ENCODE measurements at places on chromosomes 12 and 14.

- DNase-seq = peak; percentile 74
Observed at GRCh38 chr14:24398653-24399446, at the start of gene NYNRIN. Gene NYNRIN, plus strand, starts transcription at chr14:24399003. Its CDS starts 244 bp downstream, at chr14:24399247.

- no peak for DNase-seq
Observed at GRCh38 chr14:65238456-65238855, 136.1 kb upstream of the MAX start.

DNA sequence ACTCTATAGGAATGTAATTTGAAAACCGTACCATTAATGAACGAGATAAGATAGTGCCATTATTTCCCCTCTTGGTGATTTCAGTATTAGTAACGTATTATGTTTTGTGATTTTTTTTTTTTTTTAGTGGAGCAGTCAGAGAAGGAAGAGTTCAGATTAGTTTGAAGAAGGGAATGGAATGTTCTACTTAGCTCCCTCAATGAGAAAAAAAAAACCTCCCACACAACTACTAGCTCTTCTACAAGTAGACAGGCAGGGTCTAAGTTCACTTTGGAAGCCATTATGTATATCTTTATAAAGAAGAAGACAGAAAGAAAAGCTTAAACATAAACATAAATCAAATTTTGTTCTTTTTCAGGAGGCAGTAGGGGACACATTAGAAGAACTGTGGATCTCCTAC, 27.3 kb downstream of the PNMA1 start:
- no peak for DNase-seq

- DNase-seq = no peak
Observed at GRCh38 chr12:2194060-2194459, 141.3 kb downstream of the CACNA1C start.

- no peak for DNase-seq
Observed at GRCh38 chr12:63382930-63383329, 231.9 kb upstream of the AVPR1A start.

- DNase-seq = no peak
Observed at GRCh38 chr14:102854091-102854703, 68.3 kb upstream of the AMN start.

DNA sequence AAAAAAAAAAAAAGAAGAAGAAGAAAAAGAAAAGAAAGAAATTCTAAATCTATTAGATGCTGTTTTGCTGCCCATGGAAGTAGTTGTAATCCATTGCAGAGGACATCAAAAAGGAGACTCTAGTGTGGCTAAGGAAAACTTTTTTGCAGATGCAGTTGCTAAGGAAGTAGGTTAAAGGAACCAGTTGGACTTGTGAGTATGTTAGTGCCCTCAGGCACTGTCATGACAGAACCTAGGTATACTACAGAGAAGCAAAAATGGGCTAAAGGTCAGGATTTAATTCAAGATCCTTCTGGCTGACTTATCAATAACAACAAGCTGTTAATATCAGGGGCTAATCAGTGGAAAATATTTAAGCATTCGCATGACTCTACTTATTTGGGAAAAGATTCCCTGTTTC, 1571.6 kb upstream of the FLRT2 start:
- DNase-seq = no peak

GRCh38 chr12:20696181-20696905, 1.2 kb downstream of the SLCO1C1 start:
- DNase-seq = no peak

Measured in hematopoietic multipotent progenitor cell treated with erythropoietin and hydrocortisone succinate and interleukin-3 and kit ligand, for 6 days (in vitro differentiated cells).